ENCODE measurements at places on chromosomes 6 and 20.

GRCh38 chr6:23350752-23351453 is 775.1 kb upstream of the NRSN1 start:
- no peak for DNase-seq

- no peak for DNase-seq
These were observed 14.5 kb downstream of the SLC22A1 start for GRCh38 chr6:160135907-160136655.

DNA sequence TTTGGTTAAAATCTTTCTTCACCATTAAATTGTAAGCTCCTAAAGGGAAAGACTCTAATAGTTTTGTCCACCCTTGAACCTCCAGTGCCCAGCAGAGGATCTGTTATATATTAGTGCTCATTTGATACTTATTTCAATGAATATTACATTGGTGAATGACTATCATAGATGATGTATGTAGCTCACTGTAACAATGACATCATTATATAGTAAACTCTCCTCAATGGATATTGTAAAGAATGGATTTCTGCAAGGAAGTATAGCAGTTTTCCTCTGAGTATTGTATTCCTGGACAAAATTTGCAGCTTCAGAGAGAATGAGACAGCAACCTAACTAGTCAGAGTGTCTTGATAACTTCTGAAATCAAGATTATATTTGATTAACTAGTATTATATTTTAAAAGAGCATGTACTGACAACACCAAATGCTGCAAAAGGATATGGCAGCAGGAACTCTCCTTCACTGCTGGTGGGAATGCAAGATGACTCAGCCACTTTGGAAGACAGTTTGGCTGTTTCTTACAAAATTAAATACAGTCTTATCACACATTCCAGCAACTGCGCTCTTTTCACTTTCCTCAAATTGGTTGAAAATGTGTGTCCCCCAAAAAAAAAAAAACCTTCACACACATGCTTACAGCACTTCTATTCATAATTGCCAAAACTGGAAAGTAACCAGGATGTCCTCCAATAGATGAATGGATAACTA is 189.8 kb upstream of the OPRM1 start:
- no peak for DNase-seq

DNA sequence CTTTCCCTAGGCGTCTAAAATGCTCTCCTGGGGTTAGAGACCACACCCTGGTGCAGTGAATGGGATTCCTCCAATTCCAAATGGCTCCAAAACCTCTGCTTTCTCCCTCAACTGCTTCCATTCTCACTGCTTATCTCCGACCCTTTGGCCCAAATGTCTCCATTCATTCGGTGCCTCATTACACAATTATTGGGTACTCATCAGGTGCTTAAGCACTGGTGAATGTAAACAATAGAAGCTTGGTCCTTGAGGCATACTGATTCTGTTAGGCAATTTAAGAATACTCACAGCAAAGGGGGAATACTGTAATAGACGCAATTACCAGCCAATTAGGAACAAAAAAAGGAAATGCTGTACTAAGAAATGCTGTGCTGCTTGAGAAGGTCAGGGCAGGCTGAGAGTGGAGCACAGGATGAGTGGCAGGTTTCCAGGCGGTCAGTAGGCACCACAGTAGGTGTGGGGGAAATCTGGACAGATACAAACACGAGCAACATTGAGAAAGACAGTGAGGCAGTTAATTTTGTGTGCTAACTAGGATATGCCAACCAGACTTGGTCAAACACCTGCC is 23.0 kb downstream of the GMDS start:
- no peak for DNase-seq

- DNase-seq, result no peak
These were observed 17.4 kb downstream of the SHLD1 start for GRCh38 chr20:5767493-5768098.

DNA sequence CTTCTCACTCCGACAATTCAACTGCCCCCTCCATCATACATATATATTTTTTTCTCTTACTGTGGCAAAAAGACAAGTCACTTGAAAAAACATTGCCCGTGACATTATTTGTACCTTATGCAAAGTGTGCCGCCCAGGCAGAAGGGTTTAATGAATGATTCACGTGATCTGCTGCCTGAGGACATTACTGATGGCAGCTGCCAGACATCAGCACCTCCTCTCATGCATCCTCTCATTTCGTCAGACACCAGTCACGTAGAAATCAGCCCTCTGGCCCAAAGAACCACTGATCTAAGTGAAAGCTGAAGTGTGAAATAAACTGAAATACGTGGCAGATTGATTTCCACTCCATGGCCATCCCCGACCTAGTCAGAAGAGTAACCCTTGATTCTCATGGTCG is 218.8 kb upstream of the PDE10A start:
- no peak for DNase-seq

DNA sequence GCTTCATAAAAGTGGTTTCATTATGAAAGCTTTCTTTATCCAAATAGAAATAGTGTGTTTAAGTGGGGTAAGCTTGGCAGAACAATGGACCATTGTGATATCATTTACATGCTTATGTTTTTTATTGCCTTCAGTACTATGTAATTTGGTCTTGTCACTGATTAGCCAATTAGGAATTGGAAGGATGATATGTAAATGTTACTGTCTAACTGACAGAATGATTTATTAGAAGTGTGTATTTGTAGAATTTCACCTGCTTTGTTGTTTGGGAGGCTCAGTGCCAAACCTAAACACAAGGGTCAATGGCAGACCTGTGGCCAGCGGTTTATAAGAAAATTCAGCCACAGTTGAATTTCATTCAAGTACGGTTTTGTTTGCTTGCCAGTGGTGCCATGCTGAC is 39.0 kb downstream of the AIG1 start:
- no peak for DNase-seq

DNA sequence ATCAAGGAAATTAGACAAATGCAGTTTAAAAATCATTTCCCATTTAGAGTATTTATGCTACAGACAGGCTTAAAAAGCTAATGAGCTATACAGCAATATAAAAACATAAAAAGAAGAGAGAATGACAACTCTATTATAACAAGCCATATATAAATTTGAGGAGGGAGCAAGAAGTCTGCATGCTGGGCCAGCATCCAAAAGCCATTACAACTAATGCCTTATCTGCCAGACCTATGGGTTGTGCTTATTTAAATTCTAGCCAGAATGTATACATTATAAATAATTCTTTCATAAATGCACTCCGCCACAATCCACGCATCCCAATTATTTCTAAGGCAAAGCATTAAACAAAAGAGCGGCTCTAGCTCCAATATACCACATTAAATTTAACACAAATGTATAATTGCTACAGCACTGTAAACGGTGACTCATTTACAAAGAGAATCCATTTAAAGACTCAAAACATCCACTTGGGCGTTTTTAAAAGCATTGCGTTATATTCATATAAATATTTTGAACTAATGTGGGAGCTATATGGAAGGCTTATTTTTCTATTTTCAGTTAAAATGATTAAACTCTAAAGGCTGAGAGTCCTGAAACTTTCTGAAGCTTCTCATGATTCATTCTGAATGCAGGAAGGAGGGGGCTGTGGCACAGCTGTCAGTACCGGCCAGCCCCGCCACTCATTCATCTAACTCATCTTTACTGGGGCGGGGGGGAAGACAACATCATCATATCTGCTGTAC is 37.7 kb upstream of the RAB22A start:
- DNase-seq, result no peak

DNA sequence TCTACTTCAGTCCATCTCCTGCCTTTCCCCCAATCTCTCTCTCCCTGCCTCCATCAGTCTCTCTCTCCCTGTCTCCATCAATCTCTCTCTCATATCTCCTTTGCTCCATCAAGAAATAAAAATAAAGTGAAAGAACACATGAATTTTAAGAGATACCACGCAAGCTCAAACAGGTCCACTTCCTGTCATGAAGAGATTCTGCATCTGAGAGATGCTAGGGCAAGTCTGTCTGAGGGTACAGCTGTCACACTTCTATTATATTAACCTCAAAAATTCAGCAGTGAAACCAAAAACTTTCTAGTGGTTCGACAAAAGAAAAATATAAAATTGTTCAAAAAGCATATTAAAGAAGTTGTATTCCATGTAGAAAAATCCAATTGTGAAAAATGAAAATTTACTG is 296.8 kb upstream of the RSPO3 start:
- no peak for DNase-seq

DNA sequence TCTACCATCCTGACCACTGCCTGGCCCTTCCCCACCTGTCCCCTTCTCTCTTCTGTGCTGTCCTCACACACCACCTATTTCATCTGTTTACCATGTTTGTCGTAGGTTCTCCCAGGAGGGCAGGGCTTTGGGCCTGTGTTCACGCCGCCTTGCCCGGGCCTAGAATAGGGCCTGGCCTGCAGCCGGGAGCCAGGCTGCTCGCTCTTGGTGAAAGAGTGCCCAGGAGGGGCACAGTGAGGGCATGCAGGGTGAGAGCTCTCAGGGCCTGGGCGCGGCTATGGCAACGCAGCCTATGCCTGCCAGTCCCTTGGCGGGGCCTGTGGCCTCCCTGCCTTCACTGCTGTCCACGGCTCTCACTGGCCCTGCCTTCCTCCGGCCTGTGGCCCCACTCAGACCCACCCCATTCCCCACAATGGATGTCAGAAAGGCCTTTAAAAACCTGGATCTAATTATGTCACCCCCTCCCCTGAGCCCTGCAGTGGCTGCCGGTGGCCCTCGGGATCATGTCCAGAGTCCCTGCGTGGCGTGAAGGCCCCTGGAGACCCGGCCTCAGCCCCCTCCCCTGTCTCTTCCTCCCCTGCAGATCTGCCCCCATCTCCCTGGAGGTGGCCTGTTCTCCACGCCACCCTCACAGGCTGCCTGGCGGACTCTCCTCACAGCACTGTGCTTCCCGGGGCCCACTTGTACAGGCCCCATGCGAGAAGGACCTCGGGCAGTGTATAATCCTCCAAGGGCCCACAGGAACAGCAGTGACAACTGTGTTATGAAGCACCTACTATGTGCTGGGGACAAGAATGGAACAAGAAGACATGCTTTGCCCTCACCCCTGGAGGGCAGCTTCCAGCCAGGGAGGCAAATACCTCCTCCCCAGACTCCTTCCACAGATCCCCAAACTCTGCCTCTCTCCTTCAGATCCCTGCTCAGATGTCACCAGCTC is 22.9 kb upstream of the NOL4L start:
- no peak for DNase-seq

- DNase-seq, result no peak
These were observed 100.8 kb upstream of the CITED2 start for GRCh38 chr6:139475241-139475640.

- DNase-seq, result no peak
These were observed 76.3 kb upstream of the TGM3 start for GRCh38 chr20:2219481-2220006.

DNA sequence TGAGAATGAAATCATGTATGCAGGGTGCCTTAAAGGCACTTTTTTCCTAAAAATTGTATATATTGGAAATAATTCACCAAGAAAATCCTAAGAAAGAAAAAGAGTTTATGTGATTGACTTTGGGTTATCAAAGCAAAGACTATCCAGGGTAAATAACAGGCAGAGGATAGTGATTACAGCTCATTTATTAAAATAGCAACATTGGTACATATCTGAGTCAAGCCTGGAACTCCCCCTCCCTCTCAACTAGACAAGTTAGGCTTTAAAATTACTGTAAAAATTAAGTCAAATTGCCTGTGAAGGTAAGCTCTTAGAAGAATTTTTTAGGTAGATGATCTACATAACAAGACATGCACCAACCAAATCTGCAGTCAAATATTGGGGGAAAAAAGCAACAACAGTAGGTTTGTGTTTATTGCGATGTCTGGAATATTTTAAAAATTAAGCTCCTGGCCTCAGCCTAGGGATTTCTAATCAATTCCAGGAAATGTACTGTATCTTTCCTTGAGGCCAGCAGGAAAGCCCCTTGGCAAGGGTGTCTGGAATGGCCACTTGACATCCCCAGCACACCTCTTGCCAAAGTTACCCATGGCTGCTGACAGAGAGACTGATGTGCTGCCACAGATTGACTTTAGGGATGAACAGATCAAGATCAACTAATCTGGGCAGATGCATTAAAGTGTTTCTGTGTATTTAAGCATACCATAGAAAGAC is 31.2 kb upstream of the HBS1L start:
- no peak for DNase-seq

- DNase-seq, result no peak
These were observed 25.7 kb upstream of the BTBD3 start for GRCh38 chr20:11891776-11892545.

DNA sequence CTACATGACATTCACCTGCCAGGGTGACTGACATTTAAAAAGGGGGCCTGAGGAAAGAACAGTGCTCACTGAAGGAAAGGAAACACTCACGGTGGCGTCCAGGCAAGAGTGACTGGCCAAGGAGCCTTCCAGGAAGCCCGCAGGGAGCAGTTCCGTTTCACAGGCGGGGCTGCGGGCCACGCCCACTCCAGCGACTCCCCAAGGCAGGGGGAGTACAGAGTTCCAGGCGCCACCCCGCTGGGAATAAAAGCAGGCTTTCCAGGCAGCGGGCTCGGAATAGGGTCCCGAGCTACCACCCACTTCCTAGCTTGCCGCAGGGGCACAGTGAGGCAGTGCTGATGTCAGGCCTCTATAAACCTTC is 34.2 kb downstream of the PKIG start:
- no peak for DNase-seq

DNA sequence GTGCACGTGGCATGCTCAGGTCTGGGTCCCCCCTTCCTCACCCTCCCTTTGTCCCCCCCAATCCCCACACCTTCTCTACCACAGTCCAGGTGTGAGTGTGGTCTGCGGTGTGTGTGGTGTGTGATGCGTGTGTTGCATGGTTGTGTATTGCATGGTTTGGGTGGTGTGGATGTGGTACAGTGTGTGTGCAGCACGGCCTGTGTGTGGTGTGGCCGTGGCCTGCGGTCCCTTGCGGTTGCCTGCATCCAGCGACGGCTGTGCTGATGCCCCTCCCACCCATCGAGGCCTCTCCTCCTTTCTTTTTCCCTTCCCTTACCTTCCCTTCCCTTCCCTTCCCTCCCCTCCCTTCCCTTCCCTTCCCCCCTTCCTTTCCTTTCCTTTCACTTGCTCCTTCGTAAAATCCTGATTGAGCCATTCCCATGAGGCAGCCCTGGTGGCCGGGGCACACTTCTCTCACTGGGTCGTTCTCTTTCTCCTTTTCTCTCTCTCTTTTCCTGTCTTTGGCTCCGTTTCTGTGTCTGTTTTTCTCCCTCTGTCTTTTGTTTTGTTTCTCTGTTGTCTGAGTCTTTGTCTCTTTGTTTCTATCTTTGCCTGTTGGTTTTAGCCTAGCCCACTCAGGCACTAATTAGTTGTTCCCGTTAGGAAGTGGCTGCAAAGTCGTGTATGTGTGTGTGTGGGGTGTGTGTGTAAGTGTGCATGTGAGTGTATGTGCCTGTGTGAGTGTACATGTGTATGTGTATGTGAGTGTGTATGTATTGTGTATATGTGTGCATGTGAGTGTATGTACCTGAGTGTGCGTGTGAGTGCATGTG is 65.7 kb downstream of the SRC start:
- DNase-seq, result no peak

DNA sequence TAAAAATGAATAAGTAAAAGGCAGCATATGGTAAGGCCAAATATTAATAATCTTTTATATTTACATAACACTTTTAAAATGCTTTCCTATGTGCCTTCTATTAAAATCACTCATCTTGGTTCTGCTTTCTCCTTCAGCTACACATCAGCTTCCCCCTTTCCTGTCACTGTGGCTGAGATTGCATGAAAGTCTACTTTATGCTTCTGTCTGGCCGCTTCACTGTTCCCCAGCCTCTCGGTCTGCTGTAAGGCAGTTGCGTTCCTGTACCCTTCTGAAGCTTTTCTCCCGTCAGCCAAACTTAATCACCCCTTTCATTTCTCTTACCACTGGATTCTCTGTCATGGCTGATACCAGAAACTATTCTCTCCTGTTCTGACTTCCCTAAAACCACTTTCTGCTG is 34.6 kb downstream of the SOX4 start:
- DNase-seq, result no peak

GRCh38 chr20:43572891-43573290 is 14.1 kb downstream of the SGK2 start:
- no peak for DNase-seq

Measured in activated T-helper 1 cell treated with anti-CD3 and anti-CD28 coated beads, Interleukin-2, amount 50 U/mL, for 16 hours (primary cell).